CD8-positive, alpha-beta memory T cell (primary cell): ENCODE measurements at places on chromosomes 2 and 18. TPM values are rescaled to one million over a fixed set of nuclear protein-coding genes. Genes with fewer than 3 reads are reported as not detected.
A peak's percentile ranks its signal among the peaks of the same experiment; 100 is the strongest.

GRCh38 chr2:205539603-205540002 is 142.7 kb upstream of the NRP2 start:
- no peak overlapping the region for H3K4me3 ChIP-seq

- H3K27ac ChIP-seq = no peak overlapping the region
- H3K36me3 ChIP-seq = no peaks in the 10 kb centered on the region
- H3K4me1 ChIP-seq = no peaks in the 10 kb centered on the region
- no peaks in the 10 kb centered on the region for H3K27me3 ChIP-seq
- no peak overlapping the region for H3K4me3 ChIP-seq
Measured at GRCh38 chr2:14746133-14746532, 113.6 kb downstream of the LRATD1 start.

The TRABD2A gene
- total RNA-seq = 20.8 TPM

DNA sequence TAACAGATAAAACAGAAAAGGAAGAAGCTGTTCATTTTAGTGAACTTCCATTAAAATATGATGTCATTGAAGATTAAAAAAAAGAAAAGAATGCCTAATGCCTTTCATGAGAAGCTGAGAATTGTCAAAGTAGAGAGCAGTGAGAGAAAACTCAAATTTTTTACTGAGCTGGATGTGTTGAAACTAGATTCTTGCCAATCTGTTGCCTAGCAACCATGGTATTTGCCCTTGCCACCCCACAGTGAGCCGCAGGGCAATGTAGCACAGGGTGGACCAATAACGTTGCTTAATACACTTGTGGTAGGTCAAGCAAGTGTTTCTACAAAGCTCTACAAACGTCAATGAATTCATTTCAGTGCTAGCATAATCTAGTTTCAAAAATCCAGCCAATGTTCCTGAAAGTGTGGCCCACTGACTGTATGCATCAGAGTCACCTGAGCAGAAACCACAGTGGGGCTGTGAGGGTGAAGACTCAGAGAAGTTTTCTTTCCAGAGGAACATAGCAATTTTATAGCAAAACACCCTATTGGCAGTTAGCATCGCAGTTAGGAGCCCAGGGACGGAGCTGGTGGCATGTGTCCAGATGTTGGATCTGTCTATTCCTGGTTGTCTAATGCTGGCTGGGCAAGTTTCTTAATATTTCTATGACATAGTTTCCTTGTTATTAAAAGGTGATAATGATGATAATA is 132.2 kb downstream of the DOCK10 start:
- H3K4me3 ChIP-seq = no peak overlapping the region
- peaks cover 2% of the 10 kb centered on the region for H3K36me3 ChIP-seq
- peaks cover 23% of the 10 kb centered on the region for H3K4me1 ChIP-seq
- H3K27ac ChIP-seq = no peak overlapping the region
- DNase-seq = peak; percentile 50

DNA sequence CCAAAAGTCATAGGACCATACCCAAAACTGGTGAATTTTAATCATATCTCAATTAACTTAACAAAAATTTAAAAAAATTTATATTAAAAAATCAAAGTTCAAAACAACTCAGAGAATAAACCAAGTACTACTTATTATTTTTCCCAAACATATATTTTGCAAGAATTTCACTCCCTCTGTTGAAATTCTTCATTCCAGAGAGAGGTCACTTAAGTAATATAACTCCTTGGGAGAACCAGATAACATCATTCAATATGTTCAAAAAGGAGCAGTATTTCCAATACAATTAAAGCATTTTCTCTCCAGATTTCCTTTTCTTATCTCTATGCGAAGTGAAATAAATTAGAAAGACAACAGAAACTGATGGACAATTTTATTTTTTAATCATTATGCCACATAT is 165.9 kb upstream of the RND3 start:
- no peak overlapping the region for H3K27ac ChIP-seq
- H3K4me1 ChIP-seq = no peaks in the 10 kb centered on the region
- H3K27me3 ChIP-seq = no peaks in the 10 kb centered on the region
- no peaks in the 10 kb centered on the region for H3K36me3 ChIP-seq
- H3K4me3 ChIP-seq = no peak overlapping the region

DNA sequence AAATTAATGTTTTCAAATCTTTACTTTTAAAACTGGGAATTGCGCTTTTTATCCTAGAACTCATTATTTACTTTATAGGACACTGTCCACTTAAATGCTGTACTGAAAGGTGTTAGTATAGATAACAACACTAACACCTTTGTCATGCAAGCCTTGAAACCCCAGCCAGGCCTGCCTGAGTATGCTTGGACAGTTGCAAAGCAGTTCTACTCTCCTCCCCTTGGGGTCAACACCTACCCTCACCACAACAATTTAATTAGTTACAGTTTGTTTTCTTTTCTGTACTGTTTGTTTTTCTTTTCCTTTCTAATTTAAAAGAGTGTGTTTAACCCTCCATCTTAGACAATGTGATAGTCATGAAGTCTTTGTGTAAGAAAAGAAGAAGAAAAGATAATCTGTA is 18.9 kb upstream of the FAM98A start:
- H3K27me3 ChIP-seq = no peaks in the 10 kb centered on the region
- H3K4me3 ChIP-seq = no peak overlapping the region
- DNase-seq = no peak

The ASNSD1 gene
- 54.2 TPM for total RNA-seq

DNA sequence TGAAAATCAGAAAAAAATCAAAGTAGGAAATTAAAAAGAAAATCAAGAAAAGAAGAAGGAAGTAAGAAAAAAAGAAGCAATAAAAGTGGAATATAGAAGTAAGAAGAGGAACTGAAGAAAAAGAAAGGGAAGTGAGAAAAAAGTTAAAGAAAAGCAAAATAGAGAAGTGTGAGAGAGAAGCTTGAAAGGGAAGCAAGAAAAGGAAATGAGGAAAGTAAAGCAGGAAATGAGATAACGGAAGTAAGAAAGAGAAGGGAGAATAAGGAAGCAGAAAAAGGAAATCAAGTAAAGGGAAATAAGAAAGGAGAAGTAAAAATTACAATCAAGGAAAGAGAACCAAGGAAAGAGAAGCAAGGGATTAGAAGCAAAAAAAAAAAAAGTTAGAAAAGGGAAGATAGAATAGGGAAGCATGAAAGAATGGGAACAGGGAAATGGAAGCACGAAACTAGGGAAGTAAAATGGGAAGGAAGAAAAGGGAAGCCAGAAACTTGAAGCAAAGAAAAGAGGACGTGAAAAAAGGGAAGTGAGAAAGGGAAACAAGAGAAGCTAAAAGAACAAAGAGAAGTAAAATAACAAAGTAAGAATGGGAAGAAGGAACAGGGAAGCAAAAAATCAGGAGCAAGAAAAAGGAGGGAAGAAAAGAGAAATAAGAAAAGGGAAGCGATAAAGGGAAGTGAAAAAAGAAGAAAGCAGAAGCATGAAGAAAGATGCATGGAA is 243.3 kb upstream of the NCKAP5 start:
- no peak overlapping the region for H3K27ac ChIP-seq
- H3K36me3 ChIP-seq = no peaks in the 10 kb centered on the region

The CRYBA2 gene
- not detected for total RNA-seq

The LAMA1 gene
- not detected for total RNA-seq

DNA sequence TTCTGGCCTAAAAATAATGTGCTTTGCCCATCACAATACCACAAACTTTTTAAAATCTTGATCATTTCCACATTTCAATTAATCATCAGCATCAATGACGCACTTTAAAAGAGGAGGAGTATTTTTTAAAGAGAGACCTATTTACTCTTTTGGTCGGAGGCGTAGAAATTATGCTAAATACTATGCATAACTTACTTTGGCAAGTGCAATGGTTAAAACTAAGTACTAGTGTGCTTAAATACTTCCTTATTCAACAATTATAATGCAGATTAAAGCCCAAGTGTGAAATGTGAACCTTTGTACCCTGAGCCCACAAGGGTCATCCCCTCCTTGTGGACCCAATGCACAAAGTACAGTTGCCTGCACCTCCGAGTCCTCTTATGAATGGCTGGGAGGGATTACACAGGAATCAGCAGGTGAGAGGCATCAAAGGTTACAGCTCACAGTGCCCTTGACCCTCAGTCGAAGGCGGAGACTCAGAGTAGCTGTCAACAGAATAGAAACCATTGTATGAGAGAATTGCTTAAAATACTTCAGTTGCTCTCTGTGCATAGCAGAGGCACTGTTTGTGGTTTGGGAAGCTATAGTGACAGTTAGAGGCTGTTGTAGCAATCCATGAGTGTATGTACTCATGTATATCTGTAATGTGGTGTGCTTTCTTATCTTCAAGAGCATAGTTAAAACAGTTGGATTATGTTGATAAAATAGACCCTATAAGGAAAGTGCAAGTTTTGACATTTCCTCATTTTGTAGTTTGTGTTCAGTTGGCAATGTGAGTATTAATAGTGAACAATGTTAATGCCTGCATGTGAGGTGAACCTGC is 151.7 kb upstream of the ITGA4 start:
- H3K36me3 ChIP-seq = no peaks in the 10 kb centered on the region
- no peaks in the 10 kb centered on the region for H3K27me3 ChIP-seq
- peaks cover 70% of the 10 kb centered on the region for H3K4me1 ChIP-seq
- DNase-seq = no peak

The STPG4 gene
- total RNA-seq = not detected

- no peak for DNase-seq
- no peaks in the 10 kb centered on the region for H3K27me3 ChIP-seq
- H3K4me3 ChIP-seq = peak overlapping the region; percentile 57
- peak overlapping the region; percentile 70 for H3K27ac ChIP-seq
Measured at GRCh38 chr2:218893349-218894150, 12.9 kb downstream of the WNT10A start.

GRCh38 chr2:61460163-61460562 is 10.7 kb downstream of the USP34 start:
- no peak for DNase-seq
- H3K27ac ChIP-seq = no peak overlapping the region
- H3K36me3 ChIP-seq = no peaks in the 10 kb centered on the region
- no peak overlapping the region for H3K4me3 ChIP-seq
- peaks cover 67% of the 10 kb centered on the region for H3K4me1 ChIP-seq

GRCh38 chr2:234169674-234170073 is 119.2 kb downstream of the SPP2 start:
- peaks cover 4% of the 10 kb centered on the region for H3K4me1 ChIP-seq
- H3K27me3 ChIP-seq = no peaks in the 10 kb centered on the region
- no peak for DNase-seq
- no peaks in the 10 kb centered on the region for H3K36me3 ChIP-seq
- H3K27ac ChIP-seq = no peak overlapping the region

- H3K4me1 ChIP-seq = no peaks in the 10 kb centered on the region
- no peak for DNase-seq
- no peaks in the 10 kb centered on the region for H3K27me3 ChIP-seq
- no peak overlapping the region for H3K4me3 ChIP-seq
- no peaks in the 10 kb centered on the region for H3K36me3 ChIP-seq
Measured at GRCh38 chr2:227862227-227862740, 9.1 kb upstream of the DAW1 start.

DNA sequence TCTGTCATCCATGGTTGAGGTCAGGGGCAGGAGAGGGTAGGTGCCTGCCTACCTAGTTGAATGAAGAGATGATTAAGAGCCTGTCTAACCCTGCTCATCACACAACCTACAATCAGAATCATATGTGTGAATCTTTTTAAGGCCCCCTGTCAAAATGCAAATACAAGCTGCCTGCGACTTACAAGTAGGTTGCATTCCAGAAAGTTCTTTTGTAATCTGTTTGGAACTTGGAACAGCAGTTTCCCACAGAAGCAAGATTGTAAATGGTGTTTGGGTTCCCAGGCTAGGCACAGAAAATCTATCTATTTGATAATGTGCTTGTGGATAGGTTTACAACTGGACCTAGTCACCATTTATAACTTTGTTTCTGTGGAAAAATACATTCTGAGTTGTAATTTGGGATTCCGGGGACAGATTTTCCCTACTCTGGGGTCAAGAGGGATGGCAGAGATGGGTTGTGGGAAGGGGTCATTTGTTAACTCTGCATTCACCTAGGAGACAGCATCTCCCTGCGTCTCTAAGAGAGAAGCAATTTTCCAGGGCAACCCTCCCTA is 4.4 kb downstream of the LIPG start:
- peaks cover 29% of the 10 kb centered on the region for H3K27me3 ChIP-seq
- H3K4me1 ChIP-seq = peaks cover 13% of the 10 kb centered on the region
- no peak overlapping the region for H3K27ac ChIP-seq
- no peak for DNase-seq
- H3K4me3 ChIP-seq = no peak overlapping the region
- H3K36me3 ChIP-seq = no peaks in the 10 kb centered on the region

The NAGK gene
- 76.3 TPM for total RNA-seq

The NPAS2 gene
- 0.75 TPM for total RNA-seq

GRCh38 chr2:6946722-6947121 is 29.5 kb downstream of the RNF144A start:
- peaks cover 9% of the 10 kb centered on the region for H3K36me3 ChIP-seq
- peaks cover 11% of the 10 kb centered on the region for H3K4me1 ChIP-seq
- no peak overlapping the region for H3K27ac ChIP-seq
- no peaks in the 10 kb centered on the region for H3K27me3 ChIP-seq

DNA sequence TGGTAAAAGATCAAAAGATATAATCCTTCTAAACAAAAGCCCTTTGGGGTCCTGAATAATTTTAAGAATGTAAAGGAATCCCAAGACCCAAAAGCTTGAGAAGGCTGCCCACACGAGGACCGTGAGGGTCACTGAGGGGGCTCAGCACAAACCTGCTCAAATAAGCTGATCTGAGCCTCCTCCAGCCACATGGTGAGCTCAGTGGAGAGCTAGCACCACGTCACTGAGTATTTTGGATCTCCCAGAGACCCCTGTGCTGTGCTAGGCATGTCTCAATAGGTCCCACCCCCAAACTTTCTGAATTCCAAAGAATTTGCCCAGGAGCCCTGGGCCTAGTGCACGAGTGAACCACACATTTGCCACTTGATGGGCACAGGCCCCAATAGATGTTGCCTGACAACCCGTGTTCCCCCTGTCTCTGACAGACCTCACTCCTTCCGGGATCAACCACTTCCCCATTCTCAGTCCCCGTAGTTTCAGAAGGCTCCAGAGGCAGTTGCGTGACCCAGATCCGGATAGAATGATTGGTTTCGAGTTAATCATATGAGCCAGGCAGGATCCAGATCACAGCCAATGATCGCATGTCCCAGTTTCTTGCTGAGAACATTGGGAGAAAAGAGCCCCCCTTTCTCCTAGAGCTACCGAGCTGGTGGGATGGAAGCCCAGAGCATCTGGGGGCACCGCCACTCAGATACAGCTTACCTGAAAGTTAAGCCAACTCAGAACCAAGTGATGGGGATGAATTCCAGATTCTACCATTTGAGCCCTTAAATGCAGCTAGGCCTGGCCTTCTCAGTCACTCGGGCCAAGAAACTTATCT is 203.8 kb downstream of the TNS1 start:
- no peaks in the 10 kb centered on the region for H3K27me3 ChIP-seq
- no peak overlapping the region for H3K27ac ChIP-seq
- DNase-seq = no peak
- no peaks in the 10 kb centered on the region for H3K4me1 ChIP-seq
- no peaks in the 10 kb centered on the region for H3K36me3 ChIP-seq
